ENCODE measurements at places on chromosomes 3 and 15. TPM values are rescaled to one million over a fixed set of nuclear protein-coding genes. Genes with fewer than 3 reads are reported as not detected.

Gene PLA2G4D
- 0.23 TPM for total RNA-seq

Gene ADGRG7
- total RNA-seq, result not detected

Gene ALS2CL
- 107 TPM for total RNA-seq

Gene SLC6A1
- total RNA-seq, result 8.6 TPM

Gene DIS3L
- total RNA-seq, result 16.4 TPM

Gene CCR8
- total RNA-seq, result not detected

Gene GAP43
- total RNA-seq, result not detected

Gene ADAM10
- total RNA-seq, result 34.3 TPM
